T-helper 2 cell (primary cell): ENCODE measurements at places on chromosomes 7 and 10.

DNA sequence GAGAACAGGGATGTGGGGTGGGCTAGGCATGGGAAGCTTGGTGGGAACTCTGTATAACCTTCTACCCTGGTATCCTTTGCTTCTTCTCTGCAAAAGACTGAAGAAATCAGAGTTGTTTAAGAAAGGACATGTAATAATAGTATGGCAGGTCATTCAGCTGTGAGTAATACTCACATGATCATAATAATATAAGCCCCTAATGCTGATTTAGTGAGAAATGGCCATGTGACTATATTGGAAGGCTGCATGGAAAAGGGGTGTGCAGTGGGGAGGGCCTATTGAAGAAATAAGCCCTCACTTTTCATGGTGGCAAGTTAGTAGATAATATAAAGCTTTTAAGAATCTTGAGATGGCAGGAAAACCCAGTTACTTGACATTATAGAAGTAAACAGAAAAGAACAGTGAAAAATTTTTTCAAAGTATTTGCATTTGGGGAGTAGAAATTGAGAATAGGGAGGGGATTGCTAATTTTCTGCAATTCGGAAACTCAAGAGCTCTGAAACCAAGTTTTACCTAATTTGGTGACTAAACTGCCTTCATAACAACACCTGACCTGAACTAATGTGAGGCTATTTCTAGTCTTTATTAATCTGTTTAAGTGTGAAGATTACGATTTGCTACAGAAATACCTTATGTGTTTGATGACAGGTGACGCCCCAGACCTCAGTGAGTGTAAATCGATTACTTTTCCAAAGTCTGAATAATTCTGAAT lies 44.4 kb downstream of the ATXN7L1 start:
- no peak for DNase-seq

- DNase-seq, result no peak
Measured at GRCh38 chr10:94000638-94001415, 7.1 kb downstream of the PLCE1 start.

DNA sequence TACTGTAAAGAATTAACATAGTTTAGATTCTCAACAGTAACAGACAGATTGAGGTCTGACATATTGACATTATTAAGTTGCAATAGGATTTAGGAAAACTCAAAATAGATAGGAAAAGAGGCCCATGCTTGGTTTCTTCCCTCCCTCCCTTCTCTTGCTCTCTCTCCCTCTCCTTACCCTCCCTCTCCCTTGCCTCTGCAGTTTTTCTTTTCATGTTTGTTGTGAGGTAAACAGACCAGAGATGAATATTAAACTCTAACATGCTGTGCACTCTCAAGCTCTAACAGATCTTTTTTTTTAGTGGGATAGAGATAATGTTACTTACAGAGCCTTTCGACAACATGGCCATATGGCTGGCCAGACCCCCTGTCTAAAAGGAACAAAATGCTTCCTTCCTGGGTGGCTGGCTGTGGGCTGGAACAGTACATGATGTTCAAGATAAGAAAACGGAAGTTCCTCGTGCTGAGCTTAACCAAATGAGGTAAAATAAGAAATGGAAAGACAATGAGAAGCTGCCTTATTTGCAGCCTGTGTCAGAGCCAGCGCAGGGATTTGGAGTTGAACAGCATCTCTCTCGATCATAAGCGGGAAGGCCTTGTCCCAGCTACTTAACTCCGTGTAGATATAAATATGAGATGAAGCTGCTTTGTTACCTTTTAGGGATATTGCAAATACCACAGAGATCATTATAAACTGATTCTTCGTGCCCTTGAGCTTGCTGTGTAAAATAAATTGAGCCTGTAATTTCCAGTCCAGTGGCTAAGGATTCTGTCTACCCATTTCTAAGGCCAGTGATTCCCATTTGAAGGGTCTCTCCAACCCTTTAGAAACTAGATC lies 391.9 kb upstream of the NPVF start:
- peak; percentile 63 for DNase-seq

DNA sequence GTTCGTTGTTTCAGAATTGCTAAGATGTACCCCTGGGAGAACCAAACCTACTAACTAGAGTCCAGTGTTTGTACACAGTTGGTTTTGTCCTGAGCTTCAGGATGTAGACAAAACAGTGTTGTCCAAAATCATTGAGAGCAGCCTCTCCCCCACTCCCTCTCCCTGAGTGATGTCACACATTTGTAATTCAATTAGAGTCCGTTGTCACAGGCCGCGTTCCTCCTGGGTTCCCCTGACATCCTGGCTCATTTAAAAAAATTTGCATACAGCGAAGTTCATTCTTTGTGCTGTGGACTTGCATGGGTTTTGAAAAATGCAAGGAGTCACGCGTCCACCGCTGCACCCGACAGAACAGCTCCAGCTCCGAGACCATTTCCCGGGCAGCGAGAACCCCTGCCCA lies 10.3 kb downstream of the GRIFIN start:
- no peak for DNase-seq

- no peak for DNase-seq
Measured at GRCh38 chr7:77426052-77426404, 9.9 kb upstream of the GSAP start.

- no peak for DNase-seq
Measured at GRCh38 chr10:74234569-74234968, 83.5 kb downstream of the ADK start.

DNA sequence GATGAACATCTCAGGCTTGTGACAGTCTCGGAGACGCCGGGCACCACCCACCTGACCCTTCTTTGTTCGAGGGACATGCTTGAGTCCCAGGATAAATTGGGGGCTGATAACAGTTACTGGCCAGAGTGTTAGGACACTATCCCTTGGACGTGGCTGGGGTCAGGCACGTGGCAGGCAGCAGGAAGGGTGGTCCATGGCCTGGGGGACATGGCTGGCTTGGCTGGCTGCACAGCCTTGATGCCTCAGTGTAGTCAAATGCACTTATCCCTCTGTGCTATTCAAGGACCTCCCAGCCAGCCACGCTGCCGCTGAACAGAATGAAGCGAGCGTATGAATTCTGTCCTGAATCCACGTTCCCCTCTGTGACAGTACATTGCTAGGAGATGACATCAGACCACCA lies 662.0 kb upstream of the FOXK1 start:
- no peak for DNase-seq

DNA sequence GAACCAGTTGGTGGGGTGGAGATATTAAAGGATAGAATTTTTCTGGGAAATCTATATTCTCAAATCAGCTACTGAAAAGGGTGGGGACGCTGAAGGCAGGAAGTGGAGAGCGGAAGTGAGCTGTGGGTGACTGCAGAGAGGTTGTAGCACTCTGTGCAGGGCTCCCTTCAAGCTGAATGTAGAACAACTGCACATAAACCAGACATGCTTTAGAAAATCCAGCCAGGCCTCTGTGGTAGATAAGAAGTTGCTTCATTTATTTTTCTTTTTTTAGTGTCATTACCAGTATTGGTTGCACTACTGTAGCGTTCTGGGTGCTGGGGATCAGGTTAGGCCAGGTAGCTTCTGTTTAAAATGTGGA lies 127.8 kb downstream of the CELF2 start:
- DNase-seq, result peak; percentile 96

- DNase-seq, result no peak
Measured at GRCh38 chr7:151529842-151530241, 10.1 kb upstream of the RHEB start.

- no peak for DNase-seq
Measured at GRCh38 chr10:36283827-36284226, 641.7 kb upstream of the FZD8 start.

DNA sequence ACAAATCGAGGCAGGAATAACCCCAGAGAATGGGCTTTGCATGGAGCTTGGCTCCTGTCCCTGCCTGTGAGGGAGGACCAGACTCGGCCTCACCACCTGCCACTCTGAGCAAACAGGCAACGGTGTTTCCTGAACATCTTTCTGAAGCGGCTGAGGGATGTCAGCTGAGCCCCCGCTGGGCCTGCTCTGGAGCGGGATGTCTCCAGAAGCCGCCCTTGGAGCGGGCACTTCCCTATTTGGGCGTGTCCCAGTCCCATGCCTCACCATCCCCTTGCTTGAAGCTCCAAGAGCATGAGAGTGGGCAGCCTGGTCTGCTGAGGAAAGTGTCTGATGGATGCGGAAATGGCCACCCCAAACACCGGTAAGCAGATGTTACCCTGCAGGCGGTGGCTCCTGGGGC lies 10.2 kb downstream of the ALKBH4 start:
- DNase-seq, result no peak

- no peak for DNase-seq
Measured at GRCh38 chr7:142992427-142992826, 30.3 kb upstream of the KEL start.

DNA sequence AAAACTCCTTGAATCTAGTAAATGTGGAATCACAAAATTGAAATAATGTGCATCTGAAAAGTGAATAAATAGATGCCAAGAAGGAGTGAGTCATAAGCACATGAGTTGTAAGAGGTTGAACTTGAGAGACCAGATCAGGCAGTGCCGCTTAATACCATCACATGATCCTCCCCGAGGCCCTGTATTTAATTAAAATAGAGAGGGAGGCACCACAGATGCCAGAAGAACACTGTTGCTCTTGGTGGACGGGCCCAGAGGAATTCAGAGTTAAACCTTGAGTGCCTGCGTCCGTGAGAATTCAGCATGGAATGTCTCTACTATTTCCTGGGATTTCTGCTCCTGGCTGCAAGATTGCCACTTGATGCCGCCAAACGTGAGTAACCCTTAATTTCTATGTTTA lies at the start of gene GPNMB:
TSS of gene GPNMB (plus strand) at position 221 of the 400 bp plus-strand sequence. CDS start at position 304, 83 bp downstream.
- no peak for DNase-seq

DNA sequence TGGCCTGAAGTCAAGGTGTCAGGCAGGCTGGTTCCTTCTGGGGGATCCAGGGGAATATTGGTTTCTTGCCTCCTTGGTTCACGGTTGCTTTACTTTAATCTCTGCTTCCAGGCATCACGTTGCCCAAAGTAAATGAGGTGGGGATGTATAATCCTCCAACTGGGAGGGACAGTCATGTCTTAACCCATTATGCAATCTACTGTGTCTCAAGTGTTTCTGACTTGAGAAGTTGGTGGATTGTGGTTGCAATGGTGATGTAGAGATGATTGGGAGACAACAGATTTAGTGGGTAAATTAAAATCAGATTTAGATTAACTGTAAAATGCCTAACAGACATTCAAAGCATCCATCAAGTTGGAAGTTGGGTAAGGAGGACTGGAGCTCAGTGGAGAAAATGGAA lies 32.7 kb downstream of the TBXAS1 start:
- no peak for DNase-seq

- no peak for DNase-seq
Measured at GRCh38 chr10:10804998-10805740, 212.5 kb upstream of the CELF2 start.
